ENCODE measurements at places on chromosomes 13 and 19. TPM values are rescaled to one million over a fixed set of nuclear protein-coding genes. Genes with fewer than 3 reads are reported as not detected.

Gene IGFL2
- total RNA-seq: not detected

Gene NDUFA11
- total RNA-seq: 325 TPM

Gene CYP4F12
- 2.8 TPM for total RNA-seq

Gene CYP4F8
- total RNA-seq: not detected

Gene LRRC4B
- total RNA-seq: 3.0 TPM

Gene KIR2DL4
- not detected for total RNA-seq

DNA sequence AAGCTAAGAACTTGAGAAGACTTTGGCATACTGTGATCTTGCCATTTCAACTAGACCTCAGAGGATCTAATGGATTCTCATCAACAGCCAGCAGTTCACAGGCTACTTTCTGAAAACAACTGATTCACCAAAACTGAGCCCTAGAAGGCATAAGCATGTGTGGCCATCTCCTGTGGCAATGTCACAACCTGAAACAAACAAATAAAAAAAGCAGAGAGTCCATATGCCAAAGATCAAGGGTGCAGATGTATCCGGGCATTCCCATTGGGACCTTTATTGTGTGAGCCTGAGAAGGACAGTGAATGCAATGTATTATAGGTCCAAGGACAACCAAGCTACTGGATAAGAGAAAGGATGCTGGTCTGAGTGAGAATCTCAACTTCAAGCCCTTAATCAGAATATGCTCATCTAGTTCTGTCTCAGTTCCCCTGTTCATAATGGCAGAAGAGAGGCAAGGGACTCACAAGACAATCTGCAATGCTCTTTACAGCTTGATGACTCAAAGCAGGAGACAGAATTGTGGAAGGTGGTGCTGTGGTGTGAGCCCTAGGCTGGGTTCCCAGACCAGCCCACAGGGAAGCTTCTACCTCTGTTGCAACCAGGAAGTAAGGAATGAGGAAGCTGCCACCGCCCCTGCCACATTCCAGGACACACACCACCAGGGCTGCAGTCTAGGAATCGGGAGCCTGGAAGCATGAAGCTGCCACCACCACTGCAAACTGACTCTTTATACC is 133.7 kb downstream of the RAP2A start:
- no peak overlapping the region for H3K4me3 ChIP-seq
- no peak overlapping the region for H3K27ac ChIP-seq
- no peaks in the 10 kb centered on the region for H3K36me3 ChIP-seq
- peak; percentile 27 for DNase-seq
- peaks cover 23% of the 10 kb centered on the region for H3K4me1 ChIP-seq

GRCh38 chr13:47774671-47774994 is 226.4 kb downstream of the SUCLA2 start:
- H3K27me3 ChIP-seq: no peaks in the 10 kb centered on the region
- no peaks in the 10 kb centered on the region for H3K4me1 ChIP-seq
- H3K36me3 ChIP-seq: no peaks in the 10 kb centered on the region
- DNase-seq: no peak

- no peak overlapping the region for H3K4me3 ChIP-seq
- H3K27me3 ChIP-seq: no peaks in the 10 kb centered on the region
- H3K4me1 ChIP-seq: peaks cover 16% of the 10 kb centered on the region
- DNase-seq: no peak
- H3K27ac ChIP-seq: no peak overlapping the region
- no peaks in the 10 kb centered on the region for H3K36me3 ChIP-seq
These were observed 217.6 kb downstream of the PCCA start for GRCh38 chr13:100306434-100306999.

- H3K4me3 ChIP-seq: no peak overlapping the region
- no peak for DNase-seq
- H3K4me1 ChIP-seq: no peaks in the 10 kb centered on the region
- H3K36me3 ChIP-seq: no peaks in the 10 kb centered on the region
These were observed 17.4 kb upstream of the ZNF543 start for GRCh38 chr19:57302727-57303401.

GRCh38 chr19:14412324-14412995 is 6.7 kb downstream of the DDX39A start:
- no peak overlapping the region for H3K4me3 ChIP-seq
- peaks cover 54% of the 10 kb centered on the region for H3K36me3 ChIP-seq
- H3K27me3 ChIP-seq: no peaks in the 10 kb centered on the region
- H3K27ac ChIP-seq: no peak overlapping the region
- DNase-seq: no peak

GRCh38 chr19:35512831-35513627 is 420 bp downstream of the DMKN start:
- DNase-seq: no peak
- no peaks in the 10 kb centered on the region for H3K27me3 ChIP-seq
- peaks cover 20% of the 10 kb centered on the region for H3K4me1 ChIP-seq
- no peak overlapping the region for H3K27ac ChIP-seq
- H3K4me3 ChIP-seq: no peak overlapping the region

- no peak overlapping the region for H3K27ac ChIP-seq
- H3K27me3 ChIP-seq: no peaks in the 10 kb centered on the region
- no peak for DNase-seq
- H3K4me1 ChIP-seq: no peaks in the 10 kb centered on the region
- H3K4me3 ChIP-seq: no peak overlapping the region
These were observed 386.1 kb upstream of the NBEA start for GRCh38 chr13:34555988-34556387.

DNA sequence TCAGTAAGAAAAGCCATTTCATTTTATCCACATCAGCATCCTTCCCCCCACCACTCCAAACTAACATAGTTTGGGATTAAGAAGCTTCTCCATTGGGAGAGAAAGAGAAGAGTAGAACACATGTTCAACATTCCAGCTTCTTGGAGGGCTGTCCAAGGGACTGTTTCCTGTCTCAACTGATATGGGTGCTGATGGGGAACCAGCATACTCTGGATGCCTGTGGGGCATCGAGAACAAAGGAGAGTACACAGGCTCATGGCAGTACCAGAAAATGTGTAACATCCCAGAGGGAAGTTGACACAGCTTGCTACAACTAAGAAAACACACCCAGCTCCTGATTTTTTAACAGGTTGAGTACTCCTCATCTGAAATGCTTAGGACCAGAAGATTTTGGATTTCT is 24.7 kb downstream of the SUCLA2 start:
- H3K27ac ChIP-seq: no peak overlapping the region
- no peaks in the 10 kb centered on the region for H3K4me1 ChIP-seq
- H3K36me3 ChIP-seq: peaks cover 10% of the 10 kb centered on the region
- DNase-seq: no peak
- no peaks in the 10 kb centered on the region for H3K27me3 ChIP-seq
- no peak overlapping the region for H3K4me3 ChIP-seq

- no peak overlapping the region for H3K27ac ChIP-seq
- no peak overlapping the region for H3K4me3 ChIP-seq
- no peaks in the 10 kb centered on the region for H3K27me3 ChIP-seq
- H3K4me1 ChIP-seq: peaks cover 14% of the 10 kb centered on the region
These were observed 4.7 kb downstream of the NCLN start for GRCh38 chr19:3190470-3190770.

DNA sequence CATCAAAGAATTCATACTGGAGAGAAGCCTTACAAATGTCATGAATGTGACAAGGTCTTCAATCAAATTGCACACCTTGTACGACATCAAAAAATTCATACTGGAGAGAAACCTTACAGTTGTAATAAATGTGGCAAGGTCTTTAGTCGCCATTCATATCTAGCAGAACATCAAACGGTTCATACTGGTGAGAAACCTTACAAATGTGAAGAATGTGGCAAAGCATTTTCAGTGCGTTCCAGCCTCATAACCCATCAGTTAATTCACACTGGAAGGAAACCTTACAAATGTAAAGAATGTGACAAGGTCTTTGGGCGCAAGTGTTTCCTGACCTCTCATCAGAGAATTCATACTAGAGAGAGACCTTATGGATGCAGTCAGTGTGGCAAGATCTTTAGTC is 13.2 kb upstream of the ZNF534 start:
- no peaks in the 10 kb centered on the region for H3K4me1 ChIP-seq
- H3K36me3 ChIP-seq: peaks cover 13% of the 10 kb centered on the region
- no peak for DNase-seq
- H3K27ac ChIP-seq: no peak overlapping the region
- H3K4me3 ChIP-seq: no peak overlapping the region
- no peaks in the 10 kb centered on the region for H3K27me3 ChIP-seq

DNA sequence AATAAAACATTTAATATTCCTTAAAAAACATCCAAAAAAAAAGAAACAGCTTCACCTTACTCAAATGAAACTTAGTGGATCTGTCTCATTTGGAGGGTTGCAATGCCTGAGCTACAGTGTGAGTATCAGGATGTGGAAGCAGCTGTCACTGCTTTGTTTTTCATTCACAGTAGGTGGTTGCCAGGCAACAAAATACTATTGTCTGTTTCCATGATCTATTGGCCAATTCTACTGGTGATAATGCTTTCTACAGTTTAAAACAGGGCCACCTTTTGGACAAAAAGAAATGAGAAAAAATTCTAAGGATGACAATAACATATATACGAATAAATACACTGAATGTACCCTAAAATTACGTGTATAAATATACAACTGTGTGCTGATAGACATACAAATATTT is 3.0 kb downstream of the ENOX1 start:
- no peak overlapping the region for H3K4me3 ChIP-seq
- no peaks in the 10 kb centered on the region for H3K27me3 ChIP-seq
- H3K27ac ChIP-seq: no peak overlapping the region
- H3K4me1 ChIP-seq: peaks cover 15% of the 10 kb centered on the region

- H3K4me1 ChIP-seq: peaks cover 18% of the 10 kb centered on the region
- no peak for DNase-seq
- H3K36me3 ChIP-seq: peaks cover 40% of the 10 kb centered on the region
These were observed 4.1 kb downstream of the ZNF296 start for GRCh38 chr19:45071969-45072790.

DNA sequence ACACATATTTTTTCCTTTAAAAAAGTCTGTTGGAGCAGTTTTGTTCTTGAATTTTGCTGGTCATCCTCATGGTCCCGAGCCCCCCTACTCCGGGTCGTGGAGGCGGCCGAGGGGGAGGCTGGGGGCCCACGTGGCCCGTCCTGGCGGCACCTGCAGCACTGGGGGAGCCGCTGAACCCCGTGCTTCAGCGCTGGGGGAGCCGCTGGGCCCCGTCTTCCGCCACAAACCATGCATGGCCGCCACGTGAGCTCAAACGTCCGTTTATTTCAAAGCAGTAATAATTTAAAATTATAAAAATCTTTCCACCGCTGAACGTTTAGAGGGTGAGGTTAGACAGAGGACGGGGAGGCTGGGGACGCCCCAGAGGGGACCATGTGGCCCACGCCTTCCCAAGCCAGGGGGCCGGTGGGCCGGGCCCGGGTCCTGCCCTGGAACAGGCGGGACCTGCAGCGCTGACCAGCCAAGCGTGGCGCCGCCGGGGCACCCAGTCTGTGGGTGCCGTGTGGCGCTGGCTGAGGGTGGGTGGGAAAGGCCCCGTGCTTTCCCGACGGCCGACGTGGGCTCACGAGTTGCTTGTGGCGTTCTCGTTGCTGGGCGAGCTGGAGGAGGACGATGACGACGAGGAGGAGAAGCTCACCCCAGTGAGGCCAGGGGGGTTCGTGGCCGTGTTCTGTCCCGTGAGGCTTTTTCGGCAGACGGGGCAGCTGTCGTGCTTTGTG is 8.0 kb downstream of the FGF22 start:
- DNase-seq: no peak
- H3K27me3 ChIP-seq: no peaks in the 10 kb centered on the region
- no peaks in the 10 kb centered on the region for H3K4me1 ChIP-seq

- no peaks in the 10 kb centered on the region for H3K27me3 ChIP-seq
- H3K36me3 ChIP-seq: peaks cover 34% of the 10 kb centered on the region
- H3K4me1 ChIP-seq: no peaks in the 10 kb centered on the region
- peak overlapping the region; percentile 99 for H3K27ac ChIP-seq
These were observed 955 bp downstream of the ZNF274 start for GRCh38 chr19:58183817-58184215.

- no peaks in the 10 kb centered on the region for H3K36me3 ChIP-seq
- H3K27ac ChIP-seq: no peak overlapping the region
- no peak overlapping the region for H3K4me3 ChIP-seq
- no peak for DNase-seq
- no peaks in the 10 kb centered on the region for H3K27me3 ChIP-seq
- peaks cover 45% of the 10 kb centered on the region for H3K4me1 ChIP-seq
These were observed 258.2 kb upstream of the IRS2 start for GRCh38 chr13:110044551-110045111.

GRCh38 chr19:35885225-35885738 is 15.1 kb downstream of the NFKBID start:
- peaks cover 21% of the 10 kb centered on the region for H3K36me3 ChIP-seq
- H3K4me1 ChIP-seq: no peaks in the 10 kb centered on the region
- no peaks in the 10 kb centered on the region for H3K27me3 ChIP-seq
- no peak for DNase-seq
- no peak overlapping the region for H3K27ac ChIP-seq

DNA sequence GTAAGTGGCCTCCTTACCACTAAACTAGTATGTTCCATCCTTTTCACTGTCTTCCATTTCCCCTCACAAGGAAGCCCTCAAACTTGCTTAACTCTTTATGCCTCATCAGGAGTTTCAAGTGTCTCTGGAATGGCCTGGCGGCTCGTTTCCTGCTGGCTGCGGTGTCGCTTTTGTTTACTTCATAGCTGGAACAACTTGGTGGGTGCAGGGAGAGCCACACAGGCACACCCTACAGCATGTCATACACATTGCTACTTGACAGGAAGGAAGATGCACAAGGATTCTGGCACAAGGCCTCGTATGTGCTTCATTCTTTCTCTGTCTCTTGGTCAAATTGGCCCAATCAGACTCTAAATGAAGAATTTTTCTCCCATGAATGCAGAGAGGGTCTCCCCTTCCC is 488.3 kb downstream of the FOXO1 start:
- H3K27ac ChIP-seq: no peak overlapping the region
- H3K4me1 ChIP-seq: no peaks in the 10 kb centered on the region
- DNase-seq: no peak
- no peak overlapping the region for H3K4me3 ChIP-seq
- no peaks in the 10 kb centered on the region for H3K27me3 ChIP-seq

DNA sequence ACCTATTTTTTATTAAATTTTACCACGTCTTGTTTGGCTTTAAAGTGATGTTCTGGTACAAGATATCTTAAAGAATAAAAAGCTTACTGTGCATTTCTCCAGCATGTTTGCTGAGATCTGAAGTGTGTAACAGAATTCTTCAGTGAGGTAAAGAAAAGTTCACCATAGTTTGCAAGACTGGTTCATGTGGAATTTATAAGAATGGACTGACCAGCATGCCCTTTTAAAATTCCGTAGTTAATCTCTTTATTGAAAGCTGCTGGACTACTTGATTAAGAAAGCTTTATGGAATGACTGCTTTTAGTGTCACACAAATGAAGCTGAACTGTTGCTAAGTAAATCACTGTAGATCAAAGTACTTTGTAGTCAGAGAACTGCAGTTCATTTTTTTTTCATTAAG is 119.2 kb downstream of the GPC6 start:
- no peak overlapping the region for H3K27ac ChIP-seq
- H3K27me3 ChIP-seq: no peaks in the 10 kb centered on the region
- no peak overlapping the region for H3K4me3 ChIP-seq
- DNase-seq: no peak
- H3K36me3 ChIP-seq: no peaks in the 10 kb centered on the region
- H3K4me1 ChIP-seq: no peaks in the 10 kb centered on the region

GRCh38 chr19:46791944-46792343 is 3.5 kb upstream of the SLC1A5 start:
- no peak overlapping the region for H3K4me3 ChIP-seq
- H3K27me3 ChIP-seq: no peaks in the 10 kb centered on the region
- H3K27ac ChIP-seq: no peak overlapping the region
- peaks cover 9% of the 10 kb centered on the region for H3K4me1 ChIP-seq
- no peak for DNase-seq

GRCh38 chr13:29619995-29620394 is 24.5 kb upstream of the SLC7A1 start:
- H3K36me3 ChIP-seq: no peaks in the 10 kb centered on the region
- H3K27ac ChIP-seq: no peak overlapping the region
